Adipocyte (in vitro differentiated cells): ENCODE measurements at places on chromosomes 12 and 14.

- DNase-seq: no peak
Observed at GRCh38 chr12:128137140-128137539, 129.8 kb upstream of the TMEM132C start.

DNA sequence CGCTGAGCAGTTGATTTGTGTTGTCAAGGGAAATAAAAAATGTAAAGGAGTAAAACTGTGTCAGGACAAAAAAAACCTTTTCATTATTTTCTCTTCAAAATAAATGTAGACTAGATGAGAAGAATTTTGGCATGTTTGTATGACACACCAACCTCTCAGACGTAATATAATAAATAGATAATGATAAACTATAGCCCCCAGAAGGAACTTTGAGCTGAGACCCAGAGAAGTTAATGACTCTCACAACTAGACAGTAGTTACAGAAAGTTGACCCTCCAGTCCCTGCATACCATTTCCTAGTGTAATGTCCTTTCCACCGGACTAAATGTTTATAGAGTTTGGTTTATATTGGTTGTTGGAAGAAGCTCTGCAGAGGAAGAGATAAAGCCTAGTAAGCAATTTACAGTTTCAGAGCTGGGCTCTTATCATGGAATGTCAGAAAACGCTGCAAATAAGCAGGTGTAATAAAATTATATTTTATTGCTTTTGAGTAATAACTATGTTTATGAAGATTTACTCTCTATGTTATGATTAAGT is 97.3 kb downstream of the TRHDE start:
- DNase-seq: no peak

DNA sequence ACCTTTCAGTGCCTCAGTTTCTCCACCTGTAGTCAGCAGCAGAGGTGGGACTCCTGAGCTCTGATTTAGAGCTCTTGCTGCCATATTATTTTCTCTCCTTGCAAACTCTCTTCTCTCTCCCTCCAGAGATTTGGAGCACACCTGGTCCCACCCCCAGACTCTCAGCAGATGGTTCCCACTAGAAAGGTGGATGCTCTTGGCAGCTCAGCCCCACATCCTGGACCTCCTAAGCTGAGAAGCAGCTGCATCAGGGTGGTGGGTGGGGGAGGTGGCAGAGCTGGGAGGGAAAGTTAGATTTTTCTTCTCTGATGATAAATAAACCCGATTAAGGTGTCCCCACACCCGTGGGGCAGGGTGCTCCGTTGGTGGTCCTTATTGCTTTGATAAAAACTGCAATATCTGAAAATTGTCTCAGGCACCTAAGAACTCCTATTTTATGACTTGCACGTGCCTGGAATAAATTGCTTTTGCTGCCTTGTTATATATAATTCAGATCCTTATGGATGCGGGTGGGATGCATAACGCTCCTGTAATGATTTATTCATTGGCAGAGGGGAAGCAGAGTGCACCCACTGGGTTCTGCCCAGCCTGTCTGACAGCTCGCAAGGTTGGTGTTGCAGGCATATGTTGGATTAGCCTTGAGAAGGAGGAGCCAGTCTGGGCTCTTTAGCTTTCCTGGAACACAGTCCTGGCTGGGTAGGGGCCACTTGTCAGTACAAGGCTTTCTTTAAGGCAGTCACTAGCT is 214.2 kb downstream of the SUDS3 start:
- DNase-seq: no peak

GRCh38 chr12:32344047-32344446 is 55.3 kb upstream of the FGD4 start:
- DNase-seq: no peak

GRCh38 chr12:56521209-56521589 is 421 bp upstream of the RBMS2 start:
- DNase-seq: no peak
